NCI-H1092 (cell line): ENCODE measurements at places on chromosomes 7 and 10.

- no peak for DNase-seq
These were observed 271.6 kb downstream of the WDR37 start for GRCh38 chr10:1327759-1328158.

DNA sequence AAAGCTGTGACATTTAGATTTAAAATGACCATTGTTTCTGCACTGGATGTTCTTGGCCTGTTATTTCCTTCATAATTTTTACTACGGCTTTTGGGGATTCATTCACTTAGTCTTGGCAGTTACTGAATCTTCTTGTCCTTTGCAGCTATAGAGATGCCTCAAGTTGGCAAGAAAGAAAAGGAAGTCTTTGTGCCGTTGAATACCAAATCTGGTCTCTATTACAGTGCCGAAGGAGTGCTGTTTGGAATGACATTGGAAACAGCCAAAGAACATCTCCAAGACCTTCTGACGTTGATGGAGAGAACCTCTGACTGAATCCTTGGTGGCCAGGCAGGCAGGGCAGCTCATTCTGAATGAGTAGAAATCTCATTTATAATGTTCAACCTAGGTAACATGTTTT is 54.3 kb upstream of the NRP1 start:
- DNase-seq = no peak

DNA sequence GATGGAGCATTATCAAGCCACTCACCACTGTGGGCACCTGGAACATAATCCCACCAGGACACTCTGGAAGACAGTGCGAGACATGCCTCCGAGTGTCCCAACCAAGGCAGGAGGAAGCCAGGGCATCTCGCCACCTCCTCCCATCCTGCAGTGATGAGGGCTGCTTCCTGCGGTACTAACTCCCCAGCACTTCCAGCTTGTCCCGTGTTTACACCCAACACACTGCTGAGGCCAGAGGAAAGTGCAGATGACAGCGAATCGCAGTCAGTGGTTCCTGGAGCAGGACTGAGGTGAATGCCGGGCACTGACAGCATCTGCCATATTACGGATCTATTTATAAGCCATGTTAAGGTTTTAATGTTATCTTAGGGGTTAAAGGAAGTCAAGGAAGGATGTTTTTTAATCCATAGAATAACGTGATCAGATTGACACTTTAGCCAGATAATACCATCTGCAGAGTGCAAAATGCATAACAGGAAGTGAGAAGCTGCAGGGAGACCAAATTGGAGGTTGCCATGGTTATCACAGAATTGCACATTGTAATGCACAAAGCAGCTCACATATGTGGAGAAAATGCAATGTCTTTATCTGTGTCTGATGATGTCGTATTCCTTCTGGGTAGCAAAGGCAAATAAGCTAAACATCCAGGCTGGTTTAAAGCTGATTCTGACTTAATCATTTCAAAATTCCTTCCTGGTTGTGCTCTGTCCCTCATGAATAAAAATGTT is 314.1 kb upstream of the C7orf33 start:
- no peak for DNase-seq

DNA sequence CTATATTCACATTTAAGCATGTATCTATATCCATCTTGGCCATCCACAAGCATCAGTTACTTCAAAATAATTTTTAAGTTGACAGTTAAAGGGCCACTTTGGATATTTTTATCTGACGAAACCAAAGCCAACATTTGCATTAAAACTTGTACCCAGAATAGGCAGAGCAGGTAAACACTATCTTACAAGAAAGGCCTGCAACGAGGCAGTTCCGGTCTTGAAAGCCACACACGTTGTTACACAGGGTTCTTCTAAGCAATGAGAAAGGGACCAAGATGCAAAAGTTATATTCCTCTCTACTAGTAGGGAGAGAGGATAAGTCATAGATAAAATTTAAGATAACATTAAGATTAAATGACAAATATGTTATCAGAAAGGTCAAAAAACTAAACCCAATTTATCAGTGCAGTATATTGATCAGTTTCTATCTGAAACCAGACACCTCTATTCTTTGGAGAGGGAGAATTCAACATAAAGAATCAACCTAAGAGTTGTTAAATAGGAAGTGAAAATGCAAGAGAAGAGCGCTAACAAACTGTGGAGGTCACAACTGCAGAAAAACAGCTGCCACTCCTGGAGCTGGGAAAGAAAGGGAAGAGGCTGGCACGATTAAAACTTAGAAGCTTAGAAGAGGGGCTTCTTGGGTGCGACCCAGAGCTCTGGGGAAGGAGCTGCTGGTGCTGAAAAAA is 701.3 kb downstream of the TNS3 start:
- no peak for DNase-seq

DNA sequence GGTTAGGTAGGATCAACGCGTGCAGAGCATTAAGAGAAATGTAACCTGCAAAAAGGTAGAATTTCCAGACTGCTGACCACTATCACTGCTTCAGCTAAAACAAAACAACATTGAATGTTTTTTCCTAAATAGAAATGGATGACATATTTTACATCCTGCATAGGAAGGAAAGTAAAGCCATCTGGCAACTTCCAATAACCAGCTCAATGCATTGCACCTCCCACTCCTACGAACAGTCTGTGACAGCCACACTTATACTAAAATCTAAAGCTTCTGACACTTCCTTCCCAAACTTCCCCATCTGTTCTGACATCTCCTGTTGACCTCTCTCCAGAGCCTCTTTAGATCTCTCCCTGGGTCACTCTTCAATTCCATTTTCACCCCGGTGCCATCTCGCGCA is 47.1 kb downstream of the NRCAM start:
- no peak for DNase-seq

DNA sequence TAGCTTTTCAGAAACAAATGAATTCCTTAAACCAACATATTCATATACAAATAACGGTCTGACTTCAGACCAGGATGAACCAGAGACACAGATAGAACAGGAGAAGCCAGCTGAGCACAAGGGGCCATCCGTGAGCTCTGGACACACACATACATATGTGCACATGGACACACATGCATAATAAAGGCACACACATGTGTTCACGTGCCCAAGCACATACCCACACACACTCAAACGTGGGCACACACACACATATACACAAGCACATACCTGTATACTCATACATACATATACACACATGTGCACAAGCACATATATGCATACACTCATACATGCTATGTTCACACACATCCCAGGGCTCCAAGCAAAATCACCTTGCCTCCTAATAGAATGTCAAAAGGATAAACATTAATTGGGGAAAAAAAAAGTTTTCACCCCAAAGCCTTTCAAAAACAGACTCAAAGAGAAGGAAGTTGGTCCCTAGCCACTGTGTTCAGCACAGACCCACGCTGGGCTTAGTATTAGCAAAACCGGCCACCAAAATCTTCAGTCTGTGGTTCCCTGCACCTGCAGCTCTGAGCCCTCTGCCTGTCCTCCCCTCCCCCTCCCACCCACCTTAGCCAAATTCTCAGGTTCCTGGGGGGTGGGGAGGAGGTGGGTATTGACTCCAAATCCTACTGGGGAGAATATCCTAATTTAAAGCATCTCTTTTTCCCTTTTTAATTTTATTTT is 100.4 kb upstream of the MACROH2A2 start:
- no peak for DNase-seq
